ENCODE measurements at places on chromosomes 7 and 10.

DNA sequence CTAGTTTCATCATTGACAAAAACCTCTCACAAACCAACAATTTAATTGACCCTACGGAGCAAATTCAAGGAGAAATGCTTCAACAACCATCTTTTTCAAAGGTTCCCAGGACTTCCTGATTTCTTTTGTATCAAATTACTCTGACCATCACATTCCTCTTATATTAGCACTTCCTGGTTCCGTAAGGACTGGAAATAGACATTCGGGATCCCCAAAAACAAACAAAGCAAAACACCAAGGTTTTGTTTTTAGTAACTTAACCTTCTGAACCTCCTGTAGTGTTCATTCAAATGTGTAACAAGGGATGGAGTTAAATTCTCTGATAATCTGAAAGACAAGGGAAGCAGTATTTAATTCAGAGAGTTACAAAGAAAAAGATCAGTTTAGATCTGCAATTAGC is 387.6 kb upstream of the NRP1 start:
- no peak for DNase-seq

DNA sequence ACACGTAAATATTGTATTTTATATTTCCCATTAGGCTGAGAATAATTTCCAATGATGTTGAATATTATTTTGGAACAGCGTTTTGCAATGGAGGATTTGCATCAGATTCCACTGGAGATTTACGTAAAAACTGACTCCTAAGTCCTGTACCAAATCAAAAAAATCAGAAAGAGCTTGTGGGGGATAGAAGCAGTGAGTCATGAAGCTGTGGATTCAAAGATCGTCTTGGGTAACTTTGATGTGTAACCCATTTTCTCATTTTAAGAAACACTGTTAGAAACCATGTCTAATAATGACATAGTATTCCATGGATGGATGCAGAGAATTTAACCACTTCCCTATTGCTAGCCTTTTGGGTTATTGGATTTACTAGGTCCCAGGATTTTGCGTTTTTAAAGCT is 158.6 kb downstream of the INHBA start:
- DNase-seq = no peak

- no peak for DNase-seq
These were observed 6.5 kb downstream of the ASB13 start for GRCh38 chr10:5659702-5660528.

DNA sequence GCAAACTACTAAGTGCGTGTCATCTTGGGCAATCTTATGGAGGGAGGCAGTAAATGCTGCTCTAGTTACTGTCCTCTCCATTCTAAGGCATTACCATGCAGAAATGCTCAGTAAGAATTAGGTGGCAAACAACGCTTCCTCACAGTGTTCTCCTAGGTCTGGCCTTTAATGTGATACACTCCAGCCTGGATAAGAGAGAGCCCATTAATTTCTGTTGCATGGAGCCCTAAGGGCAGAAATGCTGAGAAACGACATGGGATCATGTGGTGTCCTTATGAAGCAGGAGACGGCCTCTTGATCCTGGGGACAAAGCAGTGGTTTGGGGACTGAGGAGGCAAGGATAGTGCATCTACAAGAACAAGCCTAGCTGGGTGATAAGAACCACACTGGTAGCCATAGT is 44.0 kb downstream of the SLC25A13 start:
- no peak for DNase-seq

All from vagina (tissue), 2 donors.